ENCODE measurements at places on chromosomes 16 and 17.

DNA sequence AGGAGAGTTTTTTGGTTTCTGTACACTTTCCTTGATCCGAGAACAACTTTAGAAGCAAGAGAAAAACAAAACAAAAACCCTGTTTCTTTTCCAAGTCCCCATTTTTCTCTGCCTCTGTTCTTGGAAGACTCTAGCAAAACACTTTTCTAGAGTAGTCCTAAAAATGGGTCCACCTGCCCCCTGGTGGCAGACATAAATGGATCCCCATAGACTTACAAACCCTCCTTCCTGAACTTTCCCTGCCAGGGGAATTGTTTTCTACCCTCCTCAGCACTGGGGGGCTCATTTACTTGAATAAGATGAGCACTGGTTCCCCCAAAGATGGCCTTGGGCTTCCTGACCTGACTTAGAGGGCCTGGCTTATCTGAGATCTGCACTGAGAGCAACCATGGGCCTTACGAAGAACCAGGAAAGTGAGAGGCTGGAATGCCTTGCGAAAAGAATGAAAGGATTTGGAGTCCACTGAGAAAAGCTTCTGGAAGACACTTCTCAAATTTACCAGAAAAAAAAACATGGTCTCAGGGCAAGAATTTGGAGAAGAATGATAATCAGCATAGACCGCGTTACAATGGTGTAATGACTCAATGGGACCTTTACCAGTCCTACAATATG is 48.0 kb upstream of the CDYL2 start:
- DNase-seq = no peak

DNA sequence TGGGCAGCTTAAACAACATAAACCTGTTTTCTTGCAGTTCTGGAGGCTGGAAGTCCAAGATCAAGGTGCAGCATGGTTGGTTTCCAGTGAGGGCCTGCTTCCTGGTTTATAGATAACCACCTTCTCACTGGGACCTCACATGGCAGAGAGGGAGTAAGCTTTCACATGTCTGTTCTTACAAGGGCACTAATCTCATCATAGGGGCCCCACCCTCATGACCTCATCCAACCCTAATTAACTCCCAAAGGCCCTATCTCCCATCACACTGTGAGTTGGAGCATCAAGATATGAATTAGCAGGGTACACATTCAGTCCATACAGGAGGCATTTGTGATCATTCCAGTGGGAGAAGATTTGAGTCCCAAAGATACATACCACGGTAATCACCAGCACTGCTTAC is 50.5 kb upstream of the GRIN2A start:
- DNase-seq = no peak

DNA sequence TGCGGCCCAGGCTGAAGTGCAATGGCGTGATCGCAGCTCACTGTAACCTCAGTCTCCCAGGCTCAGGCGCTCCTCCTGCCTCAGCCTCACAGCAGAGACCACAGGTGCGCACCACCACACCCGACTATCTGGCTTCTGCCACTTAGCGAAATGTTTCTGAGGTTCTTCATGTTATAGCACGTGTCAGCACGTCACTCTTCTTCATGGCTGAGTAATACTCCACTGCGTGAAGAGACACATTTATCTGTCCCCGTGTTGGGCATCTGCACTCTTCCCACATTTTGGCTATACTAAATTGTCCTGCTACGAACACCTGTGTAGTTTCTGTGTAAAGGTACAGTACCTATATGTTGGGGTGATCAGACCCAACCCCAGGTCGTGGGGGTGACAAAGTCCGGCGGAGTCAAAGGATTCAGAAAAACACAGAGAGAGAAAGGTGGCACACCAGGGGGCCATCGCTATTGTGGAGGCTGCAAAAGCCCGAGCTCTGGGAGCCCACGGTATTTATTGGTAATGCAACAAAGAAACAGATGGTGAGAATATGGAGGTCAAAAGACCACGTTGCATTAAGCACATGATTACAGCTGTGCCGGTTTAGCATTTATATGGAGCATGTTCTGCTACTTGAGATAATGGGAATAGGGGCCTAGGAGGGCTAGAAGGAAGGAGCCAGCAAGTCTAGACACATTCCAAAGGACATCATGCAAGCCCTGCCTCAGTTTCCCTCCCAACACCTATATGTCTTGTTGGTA is 851 bp upstream of the DPEP1 start:
- DNase-seq = no peak

DNA sequence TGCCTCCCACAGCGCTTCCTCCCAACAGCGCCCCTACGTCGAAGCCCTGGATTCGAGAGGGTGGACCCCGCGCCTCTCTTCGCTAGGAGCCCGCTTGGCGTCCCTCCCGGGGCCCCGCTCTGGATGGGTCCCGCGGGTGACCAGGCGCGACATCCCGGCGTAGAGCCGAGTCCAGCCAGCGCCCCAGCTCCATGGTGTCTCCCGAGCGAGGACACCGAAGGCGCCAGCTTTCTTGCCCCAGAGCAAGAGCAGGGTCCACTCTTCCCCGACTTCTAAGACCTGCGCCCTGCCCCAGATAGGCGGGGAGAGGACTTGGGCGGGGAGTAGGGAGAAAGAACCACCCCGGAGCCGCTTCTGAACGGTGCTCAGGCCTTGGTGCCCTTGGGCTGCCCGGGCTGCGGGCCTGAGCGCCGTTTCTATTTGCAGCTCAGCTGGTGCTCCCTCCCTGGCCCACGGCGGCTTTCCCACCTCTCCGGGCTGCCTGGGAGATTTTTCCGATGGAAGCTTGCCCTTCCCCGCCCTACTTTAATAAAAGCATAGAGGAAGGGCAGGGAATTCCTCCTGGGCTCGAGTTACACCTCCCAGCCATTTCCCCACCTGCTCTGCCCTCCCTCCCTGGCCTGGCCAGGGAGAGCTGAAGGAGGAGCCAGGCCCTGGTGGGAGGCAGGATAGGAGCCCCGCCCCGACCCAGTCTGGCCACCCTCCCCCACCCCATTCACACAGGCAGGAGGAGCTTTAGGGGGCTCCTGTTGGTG is 1.8 kb downstream of the MMP15 start:
- no peak for DNase-seq

DNA sequence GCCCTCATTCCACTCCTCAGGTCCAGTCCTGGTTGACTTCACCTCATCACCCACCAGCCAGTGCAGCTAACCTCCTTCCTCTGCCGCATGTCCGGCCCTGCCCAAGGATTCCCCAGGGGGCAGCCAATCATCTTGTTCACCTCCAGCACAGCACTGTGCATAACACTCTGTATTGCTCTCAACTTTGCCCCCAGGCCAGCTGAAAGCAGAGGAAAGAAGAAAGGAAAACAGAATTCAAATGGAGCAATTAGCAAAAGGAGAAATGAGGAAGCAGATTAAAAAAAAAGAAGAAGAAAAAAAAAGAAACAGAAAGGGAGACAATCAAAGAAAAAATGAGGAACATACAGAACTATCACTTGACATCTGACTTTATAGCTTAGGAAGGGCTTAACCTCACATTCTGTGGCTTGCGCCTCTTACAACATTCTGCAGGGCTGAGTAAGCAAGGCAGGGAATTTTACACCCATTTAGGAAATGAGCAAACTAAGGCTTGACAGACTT is 26.1 kb downstream of the GAS7 start:
- DNase-seq = no peak

DNA sequence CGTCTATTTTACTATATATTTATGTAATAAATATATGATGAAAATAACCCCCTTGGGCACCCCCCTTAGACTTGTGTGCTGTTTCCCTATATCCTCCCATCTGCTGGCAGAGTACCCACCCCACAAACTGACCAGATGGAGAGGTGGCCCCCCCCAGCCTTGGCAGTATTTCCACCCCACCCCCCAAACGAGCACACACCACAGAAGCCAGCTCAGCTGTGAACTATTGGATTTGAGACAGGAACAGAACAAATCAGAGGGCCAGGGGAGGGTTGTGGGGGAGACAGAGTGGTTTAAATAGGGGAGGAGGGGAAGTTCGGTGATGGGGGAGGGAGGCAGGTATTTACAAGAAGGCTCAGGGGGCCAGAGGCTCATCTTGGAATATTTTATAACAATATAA is 7.8 kb downstream of the NR1D1 start:
- DNase-seq = no peak

DNA sequence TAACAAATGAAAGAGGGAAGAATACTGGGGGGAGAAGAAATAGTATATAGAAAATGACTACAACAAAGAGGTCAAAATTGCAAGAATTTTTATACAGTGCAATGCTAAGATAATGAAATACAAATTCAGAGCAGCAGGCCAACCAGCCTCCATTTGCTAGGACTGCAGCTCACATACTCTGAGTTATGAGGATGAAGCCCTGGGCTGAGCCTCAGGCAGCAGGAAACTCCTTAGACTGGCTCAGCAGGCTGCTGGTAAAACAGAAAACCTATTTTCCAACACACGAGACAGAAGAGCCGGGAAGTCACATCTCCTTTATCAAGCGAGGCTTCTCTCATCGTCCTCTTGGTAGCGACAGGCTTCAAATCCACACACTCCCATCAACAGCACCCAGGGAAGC is 296.5 kb downstream of the SLC39A11 start:
- DNase-seq = no peak

DNA sequence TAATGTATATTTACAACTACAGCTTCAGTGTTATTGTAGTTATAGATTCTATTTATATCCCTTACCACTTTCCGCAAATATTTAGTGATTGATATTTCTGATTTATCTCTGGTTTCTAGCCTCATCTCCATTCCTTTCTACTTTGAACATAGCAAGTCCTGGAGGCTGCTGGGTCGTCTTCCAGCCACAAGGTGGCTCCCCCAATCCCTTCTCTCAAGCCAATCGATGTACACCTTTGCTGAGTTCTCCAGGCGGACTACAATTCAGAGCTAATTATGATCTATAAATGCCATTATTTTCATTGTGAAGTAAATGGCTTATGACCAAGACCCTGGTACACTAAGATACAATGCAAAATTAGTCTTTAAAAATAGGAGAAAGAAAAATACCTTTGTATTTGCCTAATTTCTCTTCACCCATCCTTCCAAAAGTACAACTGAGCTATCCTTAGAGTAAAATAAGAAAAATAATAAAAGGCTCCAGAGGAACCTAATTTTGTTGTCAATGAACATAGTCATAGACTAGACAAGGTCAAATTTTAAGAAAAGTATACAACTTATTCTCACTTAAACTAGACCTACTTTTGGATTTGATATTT is 122.1 kb downstream of the SKAP1 start:
- DNase-seq = peak; percentile 19

GRCh38 chr16:88300463-88300835 is 82.3 kb upstream of the ZNF469 start:
- DNase-seq = no peak

- DNase-seq = no peak
Measured at GRCh38 chr16:10658943-10659342, 35.8 kb downstream of the TEKT5 start.

- DNase-seq = no peak
Measured at GRCh38 chr16:86101137-86101896, 202.4 kb downstream of the IRF8 start.

GRCh38 chr16:71257768-71258167 is 27.2 kb upstream of the HYDIN start:
- no peak for DNase-seq

- DNase-seq = no peak
Measured at GRCh38 chr17:32944248-32945020, 16.5 kb downstream of the TMEM98 start.

GRCh38 chr17:54256401-54256929 is 433.7 kb downstream of the KIF2B start:
- DNase-seq = no peak

- no peak for DNase-seq
Measured at GRCh38 chr17:31586946-31587345, 195.5 kb downstream of the RAB11FIP4 start.

- DNase-seq = no peak
Measured at GRCh38 chr16:2785101-2785991, 2.0 kb downstream of the PRSS33 start.

GRCh38 chr16:67105881-67106280 is 3.9 kb upstream of the PHAF1 start:
- DNase-seq = no peak

DNA sequence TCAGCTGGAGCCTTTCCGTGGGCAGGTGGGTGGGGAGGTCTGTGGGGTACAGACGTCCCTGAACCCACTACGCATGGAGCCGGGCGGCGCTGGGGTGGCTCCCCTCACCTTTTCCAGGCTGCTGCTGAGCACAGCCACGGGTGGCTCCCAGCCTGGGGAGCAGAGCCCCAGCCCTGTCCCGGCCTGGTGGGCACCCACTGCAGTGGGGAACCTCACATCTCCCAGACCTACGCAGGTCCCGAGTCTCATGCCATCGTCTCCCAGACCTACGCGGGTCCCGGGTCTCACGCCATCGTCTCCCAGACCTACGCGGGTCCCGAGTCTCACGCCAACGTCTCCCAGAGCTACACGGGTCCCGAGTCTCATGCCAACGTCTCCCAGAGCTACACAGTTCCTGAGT is 17.0 kb upstream of the APRT start:
- no peak for DNase-seq

GRCh38 chr17:4941319-4941610 is 1.2 kb downstream of the RNF167 start:
- no peak for DNase-seq

- no peak for DNase-seq
Measured at GRCh38 chr17:65604070-65604469, 42.6 kb upstream of the AXIN2 start.

GRCh38 chr17:1651559-1651844 is 1.8 kb upstream of the RILP start:
- DNase-seq = no peak

DNA sequence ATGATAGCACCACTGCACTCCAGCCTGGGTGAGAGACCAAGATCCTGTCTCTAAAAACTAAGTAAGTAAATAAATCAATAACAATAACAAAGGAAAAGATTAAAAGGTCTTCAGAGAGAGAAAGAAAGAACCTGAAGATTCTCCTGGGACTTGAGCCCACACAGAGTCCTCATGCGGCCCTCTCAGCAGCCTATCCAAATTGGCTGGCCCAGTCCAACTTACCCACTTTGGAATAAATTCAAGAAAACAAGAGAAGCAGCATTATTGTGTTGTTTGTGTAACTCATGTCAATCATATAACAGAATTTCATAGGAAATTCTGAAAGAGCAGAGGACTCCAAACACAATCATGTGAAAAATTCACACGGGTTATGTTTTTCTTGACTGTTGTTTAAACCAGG is 3.8 kb downstream of the SLX4 start:
- DNase-seq = no peak

- no peak for DNase-seq
Measured at GRCh38 chr17:17567631-17568030, 23.9 kb downstream of the PEMT start.

- no peak for DNase-seq
Measured at GRCh38 chr16:57786632-57787518, 15.4 kb downstream of the KIFC3 start.

DNA sequence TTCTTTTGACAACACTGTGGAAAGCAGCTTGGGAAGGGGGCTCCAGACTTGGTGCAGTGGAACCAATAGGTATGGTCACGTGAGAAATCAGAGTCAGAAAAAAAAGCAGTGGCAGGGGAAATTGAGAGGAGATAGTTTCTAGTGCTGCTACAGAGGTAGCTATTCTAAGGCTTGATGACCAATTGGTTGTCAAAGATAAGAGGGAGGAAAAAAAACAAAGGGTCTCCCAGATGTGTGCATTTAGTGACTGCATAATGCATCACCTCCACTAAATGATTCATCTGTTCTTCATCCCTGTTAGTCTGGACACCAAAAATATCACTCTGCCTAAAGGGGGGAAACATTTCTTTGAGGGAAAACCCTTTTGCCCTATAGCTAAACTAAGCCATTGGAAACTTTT is 56.5 kb downstream of the PIGL start:
- no peak for DNase-seq

All from activated CD4-positive, CD25-positive, alpha-beta regulatory T cell treated with anti-CD3 and anti-CD28 coated beads, Interleukin-2, amount 50 U/mL, for 16 hours (primary cell).